ENCODE measurements at places on chromosomes 16 and 17. TPM values are rescaled to one million over a fixed set of nuclear protein-coding genes. Genes with fewer than 3 reads are reported as not detected.

GRCh38 chr16:620700-621525 is 9.9 kb upstream of the WFIKKN1 start:
- no peak for DNase-seq

DNA sequence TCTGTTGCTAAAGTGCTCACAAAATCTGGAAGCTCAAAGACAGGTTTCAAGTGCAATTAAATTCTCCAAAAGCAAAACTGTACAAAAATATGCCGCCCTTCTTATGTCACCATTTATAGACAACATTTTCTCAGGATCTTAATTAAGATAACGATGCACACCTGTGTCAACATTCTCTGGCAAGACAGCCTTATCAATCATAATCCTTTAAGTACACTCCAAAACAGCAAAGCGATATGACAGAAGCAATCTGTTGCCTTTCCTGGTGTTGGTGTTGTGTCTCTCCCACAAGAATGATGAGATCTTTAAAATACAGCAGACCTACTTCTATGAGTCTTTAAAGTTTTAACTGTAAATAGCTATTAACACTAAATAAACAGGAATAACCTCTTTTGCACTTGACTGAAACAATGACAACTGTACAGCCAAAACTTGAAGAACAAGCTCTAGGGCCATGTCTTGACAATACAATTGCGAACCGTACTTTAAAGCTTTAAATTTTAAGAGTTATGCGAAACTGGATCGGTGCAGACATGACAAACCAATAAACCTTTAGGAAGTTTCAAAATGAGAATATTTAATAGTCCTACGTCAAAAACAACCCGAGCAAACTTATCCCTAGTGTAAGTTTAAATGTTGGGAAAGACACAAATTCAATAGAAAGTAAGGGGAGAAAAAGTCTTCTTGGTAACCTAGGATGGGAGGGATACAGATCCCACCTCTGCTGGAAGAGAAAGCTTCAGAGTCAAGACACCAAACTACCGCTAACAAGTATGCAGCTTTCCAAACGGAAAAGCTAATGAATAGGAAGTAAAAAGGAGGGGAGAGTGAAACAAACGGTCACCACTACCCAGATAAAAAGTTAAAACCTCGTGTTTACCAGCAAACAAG is 3.3 kb upstream of the IRX5 start:
- DNase-seq: no peak

KRT17 gene
- not detected for total RNA-seq

PABPN1L gene
- total RNA-seq: 0.57 TPM

KCNH4 gene
- total RNA-seq: not detected
